ENCODE measurements at places on chromosomes 16 and 17.

DNA sequence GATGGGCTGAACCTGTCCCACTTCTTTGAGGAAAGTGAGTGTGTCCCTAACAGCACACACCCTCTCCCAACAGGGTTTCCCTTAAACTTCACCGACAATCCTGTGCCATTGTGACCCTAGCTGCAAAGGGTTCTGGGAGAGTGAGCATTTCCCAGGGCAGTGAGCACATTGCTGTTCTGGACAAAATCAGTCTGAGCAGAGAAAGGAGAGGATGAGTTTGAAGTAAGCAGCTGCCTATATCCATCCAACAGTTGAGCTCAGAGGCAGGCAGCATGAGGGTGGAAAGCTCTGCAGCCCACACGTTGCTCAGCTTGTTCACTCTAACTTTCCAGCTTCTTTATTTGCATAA is 296.5 kb upstream of the MAF start:
- no peak for DNase-seq

GRCh38 chr16:71542377-71542776 is 16.2 kb downstream of the CHST4 start:
- DNase-seq: peak; percentile 5

DNA sequence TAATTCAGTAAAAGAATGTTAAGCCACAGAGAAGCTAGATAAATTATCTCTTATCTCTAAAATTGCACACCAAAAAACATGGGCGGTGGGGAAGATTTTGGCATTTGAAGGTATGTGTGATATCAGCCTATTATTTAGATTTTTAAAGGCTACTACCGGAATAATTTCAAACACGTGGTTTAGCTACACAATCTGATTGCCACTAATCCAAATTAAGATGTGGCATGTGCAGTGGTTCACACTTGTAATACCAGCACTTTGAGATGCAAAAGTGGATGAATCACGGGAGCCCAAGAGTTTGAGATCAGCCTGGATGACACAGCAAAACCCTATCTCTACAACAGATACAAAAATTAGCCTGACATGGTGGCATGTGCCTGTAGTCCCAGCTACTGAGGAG is 584.5 kb downstream of the HS3ST4 start:
- no peak for DNase-seq

DNA sequence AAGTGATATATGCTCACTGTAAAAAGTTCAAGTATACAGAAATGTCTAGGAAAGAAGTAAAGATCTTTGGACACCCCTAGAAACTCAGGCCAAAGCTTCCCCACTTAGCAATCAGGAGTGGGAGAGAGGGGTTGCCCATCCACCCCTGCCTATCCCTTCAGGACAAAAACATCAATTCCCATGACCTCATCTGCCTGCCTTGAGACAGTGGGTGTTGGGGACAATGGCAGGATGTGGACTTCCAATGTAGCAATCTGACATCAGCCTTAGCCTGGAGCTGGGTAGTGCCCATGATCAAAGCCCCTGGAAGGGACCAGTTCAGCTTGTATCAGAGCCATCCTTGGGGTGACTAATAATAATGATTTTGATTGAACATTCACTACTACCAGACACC is 18.1 kb downstream of the ITPRIPL2 start:
- no peak for DNase-seq

DNA sequence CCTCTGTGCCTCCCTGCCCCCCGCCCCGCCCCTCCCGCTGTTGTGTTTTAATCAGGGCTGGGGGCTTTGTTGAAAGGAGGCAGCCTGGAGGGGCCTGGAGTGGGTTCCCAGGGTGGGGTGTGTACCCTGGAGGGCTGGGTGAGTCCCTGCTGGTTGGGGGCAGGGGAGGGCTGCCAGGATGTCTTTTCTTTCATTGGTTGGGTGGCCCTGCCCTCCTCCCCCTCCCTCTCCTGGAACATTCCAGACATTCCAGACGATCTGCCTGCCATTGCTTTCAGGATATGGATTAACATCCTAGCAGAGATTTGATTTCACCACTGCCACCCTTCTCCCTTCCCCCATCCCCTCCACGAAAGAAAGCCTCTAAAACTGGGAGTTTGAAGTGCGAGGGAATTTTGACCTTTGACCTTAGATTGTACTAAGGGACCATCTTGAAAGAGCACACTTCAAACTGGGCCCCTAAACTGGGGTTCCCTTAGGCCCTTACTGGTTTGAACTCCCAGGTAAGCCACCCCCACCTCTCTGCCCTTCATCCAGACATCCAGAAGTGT is 25.3 kb downstream of the IGF2BP1 start:
- DNase-seq: no peak

- no peak for DNase-seq
These were observed 104.9 kb downstream of the CEP112 start for GRCh38 chr17:66087073-66087472.

DNA sequence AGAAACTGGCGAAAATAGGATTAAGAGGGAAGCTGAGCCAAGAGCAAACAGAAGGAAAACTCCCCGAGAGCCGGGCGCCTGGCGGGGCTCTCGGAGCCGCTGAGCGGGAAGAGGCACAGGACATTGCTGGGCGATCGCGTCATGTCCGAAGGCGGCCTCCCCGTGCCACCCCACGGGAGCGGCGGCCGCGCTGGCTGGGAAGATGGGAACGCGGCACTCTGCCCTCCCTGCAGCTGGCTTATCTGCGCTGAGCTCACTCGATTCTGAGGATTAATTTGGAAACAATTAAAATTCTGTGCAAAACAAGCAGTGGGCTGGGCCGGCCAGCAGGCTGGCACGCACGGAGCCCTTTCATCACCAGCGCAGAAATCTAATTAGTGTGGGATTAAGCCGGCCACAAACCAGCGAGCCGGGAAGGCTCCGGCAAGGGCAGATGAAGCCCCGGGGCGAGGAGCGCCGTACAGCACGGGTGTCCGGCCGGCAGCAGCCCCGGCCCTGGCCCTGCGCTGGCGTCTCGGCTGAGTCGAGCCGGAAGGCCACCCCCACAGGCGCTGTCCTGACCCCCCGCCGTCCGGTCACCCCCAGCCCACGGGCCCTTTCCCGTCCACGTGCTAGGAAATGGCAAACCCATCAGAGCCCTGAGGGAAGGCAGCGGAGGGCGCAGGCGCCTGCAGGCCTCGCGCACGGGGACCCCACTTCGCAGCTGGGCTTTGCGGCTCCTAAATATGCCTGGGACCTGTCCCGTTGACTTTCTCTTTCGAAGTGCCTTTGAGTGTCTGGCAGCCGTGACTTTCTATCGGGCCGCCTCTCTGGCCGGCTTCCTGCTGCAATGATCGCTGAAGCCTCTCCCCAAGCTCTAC is 37.9 kb downstream of the SOX8 start:
- no peak for DNase-seq

DNA sequence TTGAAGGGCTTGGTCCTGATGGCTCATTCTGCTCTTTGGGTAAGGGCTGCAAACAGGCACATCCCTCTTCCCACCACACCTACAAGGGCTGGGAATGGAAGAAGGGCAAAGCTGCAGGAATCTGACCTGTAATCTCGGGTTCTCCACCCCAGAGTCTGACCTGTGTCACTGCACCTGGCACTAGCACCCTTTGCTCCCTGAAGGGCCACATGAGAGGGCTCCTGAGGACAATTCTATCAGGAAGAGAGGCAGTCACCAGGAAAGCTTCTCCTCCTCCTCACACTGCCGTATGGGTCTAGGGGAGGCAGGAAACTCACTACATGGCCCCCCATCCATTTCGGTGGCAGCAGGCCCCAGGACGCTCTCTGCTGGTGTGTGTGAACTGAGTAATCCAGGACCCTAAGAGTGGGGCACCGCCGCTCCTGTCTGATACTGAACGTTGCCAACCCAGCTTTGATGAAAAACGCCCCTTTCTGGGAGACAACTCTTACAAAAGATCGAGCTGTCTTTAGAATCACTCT is 26.4 kb downstream of the TTLL6 start:
- no peak for DNase-seq

- no peak for DNase-seq
These were observed 138.9 kb upstream of the CDH11 start for GRCh38 chr16:65260746-65261145.

DNA sequence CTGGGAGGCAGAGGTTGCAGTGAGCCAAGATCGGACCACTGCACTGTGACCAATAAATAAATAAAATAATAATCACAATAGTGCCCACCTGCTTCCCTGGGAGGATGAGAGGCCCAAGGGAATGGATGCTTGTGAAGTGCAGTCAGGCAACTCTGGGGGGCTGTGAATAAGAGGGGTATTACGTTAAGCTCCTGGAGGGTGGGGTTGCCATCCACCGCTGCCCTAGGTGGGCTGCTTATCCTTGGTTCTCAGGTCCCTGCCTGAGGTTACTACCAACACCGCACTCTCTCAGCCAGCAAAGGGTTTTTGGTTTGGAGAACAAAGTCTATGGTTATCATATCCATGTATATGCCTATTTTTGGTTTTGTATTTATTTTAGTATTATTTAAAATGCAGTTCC is 48.6 kb upstream of the CBFA2T3 start:
- DNase-seq: no peak
